ENCODE measurements at places on chromosomes 7 and 10.

DNA sequence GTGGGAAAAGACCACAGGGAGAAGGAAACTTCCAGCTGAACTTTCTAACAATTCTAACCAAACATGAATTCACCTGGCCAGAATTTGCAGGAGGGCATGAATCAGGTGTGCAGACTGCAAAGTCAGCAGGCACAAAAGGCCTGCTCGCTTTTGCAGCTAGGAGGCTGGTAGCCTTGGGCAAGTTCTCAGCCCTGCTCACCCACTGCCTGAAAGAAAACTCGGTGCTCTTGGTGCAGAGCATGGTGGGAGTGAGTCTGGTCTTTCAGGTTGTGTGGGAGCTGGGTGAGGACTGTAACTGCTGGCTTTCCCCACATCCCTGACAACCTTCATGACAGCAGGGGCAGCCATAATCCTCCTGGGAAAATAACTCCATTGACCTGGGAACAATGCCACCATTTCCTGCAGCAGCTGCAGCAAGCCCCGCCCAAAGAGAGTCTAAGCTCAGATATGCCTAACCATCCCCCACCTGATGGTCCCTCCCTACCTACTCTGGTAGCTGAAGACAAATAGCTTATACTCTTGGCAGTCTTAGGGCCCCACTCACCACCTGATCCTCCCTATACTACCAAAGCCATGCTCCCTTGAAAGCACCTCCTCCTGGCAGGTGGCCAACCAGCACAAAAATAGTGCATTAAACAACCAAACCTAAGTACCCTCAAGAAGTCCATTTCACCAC, 31.6 kb downstream of the ZNF117 start:
- DNase-seq, result no peak

DNA sequence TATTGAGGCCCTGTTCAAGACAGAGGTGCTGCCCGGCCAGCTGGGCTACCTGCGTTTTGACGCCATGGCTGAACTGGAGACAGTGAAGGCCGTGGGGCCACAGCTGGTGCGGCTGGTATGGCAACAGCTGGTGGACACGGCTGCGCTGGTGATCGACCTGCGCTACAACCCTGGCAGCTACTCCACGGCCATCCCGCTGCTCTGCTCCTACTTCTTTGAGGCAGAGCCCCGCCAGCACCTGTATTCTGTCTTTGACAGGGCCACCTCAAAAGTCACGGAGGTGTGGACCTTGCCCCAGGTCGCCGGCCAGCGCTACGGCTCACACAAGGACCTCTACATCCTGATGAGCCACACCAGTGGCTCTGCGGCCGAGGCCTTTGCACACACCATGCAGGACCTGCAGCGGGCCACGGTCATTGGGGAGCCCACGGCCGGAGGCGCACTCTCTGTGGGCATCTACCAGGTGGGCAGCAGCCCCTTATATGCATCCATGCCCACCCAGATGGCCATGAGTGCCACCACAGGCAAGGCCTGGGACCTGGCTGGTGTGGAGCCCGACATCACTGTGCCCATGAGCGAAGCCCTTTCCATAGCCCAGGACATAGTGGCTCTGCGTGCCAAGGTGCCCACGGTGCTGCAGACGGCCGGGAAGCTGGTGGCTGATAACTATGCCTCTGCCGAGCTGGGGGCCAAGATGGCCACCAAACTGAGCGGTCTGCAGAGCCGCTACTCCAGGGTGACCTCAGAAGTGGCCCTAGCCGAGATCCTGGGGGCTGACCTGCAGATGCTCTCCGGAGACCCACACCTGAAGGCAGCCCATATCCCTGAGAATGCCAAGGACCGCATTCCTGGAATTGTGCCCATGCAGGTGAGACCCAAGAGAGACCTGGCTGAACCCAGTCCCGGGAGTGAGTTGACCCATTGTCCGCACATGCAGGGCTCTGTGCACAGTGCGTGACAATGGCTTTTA, 2.8 kb downstream of the RBP3 start:
- no peak for DNase-seq

GRCh38 chr7:94240902-94241301, 153.8 kb upstream of the COL1A2 start:
- no peak for DNase-seq

GRCh38 chr7:15685358-15686294, 857 bp downstream of the MEOX2 start:
- DNase-seq, result no peak

DNA sequence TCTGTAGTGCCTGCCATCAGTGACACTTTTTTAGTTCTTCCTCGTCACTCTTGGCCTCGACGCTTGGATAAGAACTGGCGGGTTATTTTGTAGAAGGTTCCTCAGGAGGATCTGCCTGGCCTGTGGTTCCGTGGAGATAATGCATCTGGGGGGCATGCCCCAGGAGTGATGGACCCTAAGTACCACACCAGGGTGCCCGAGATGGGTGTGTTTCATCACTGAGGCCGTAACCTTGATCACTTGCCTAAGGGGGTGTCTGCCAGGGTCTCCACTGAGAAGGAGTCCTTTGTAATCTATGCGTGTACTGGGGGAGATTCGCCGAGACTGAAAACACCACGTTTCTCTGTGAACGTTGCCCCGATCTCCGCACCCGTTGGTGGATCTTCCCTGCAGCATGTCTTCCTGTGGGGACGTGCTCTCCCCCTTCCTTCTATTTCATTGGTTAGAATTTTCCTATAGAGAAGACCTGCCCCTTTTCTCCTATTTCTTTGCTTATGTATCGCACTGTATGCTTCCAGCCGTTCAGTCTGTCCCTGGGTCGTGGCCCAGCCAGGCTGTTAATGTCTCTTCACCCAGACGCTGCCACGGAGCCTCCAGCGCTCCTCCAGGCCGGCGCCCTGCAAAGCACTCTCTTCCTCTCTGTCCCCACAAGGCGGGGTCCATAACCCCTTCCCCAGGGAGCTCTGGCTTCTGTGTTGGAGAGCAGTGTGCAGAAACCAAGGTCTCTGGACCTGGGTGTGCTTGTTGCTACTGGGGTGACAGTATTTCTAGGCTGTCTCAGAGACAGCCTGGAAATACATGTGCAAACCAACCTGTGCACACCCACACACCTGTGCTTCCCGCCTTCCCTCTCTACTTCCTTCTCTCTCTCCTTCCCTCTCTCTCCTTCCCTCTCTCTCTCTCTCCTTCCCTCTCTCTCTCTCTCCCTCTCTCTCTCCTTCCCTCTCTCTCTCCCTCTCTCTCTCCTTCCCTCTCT, 14.4 kb upstream of the DPYSL4 start:
- no peak for DNase-seq

DNA sequence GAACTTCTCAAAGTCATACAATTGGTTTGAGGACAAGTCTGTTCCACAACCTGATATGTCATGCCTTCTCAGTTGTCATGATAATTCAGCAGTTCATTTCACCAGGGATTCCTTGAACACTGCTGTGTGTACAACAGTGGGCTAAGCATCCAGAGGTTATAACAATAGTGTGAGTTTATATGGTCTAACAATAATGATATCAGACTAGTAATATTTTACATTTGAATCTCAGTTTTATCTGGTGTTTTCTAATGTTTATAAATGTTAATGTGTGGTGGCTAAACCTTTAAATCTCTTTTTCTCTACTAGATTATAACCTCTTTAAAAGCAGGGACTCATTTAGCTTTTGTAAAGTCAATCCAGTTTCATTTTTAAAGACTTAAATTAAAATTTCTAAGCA, 48.7 kb downstream of the BTRC start:
- DNase-seq, result no peak

DNA sequence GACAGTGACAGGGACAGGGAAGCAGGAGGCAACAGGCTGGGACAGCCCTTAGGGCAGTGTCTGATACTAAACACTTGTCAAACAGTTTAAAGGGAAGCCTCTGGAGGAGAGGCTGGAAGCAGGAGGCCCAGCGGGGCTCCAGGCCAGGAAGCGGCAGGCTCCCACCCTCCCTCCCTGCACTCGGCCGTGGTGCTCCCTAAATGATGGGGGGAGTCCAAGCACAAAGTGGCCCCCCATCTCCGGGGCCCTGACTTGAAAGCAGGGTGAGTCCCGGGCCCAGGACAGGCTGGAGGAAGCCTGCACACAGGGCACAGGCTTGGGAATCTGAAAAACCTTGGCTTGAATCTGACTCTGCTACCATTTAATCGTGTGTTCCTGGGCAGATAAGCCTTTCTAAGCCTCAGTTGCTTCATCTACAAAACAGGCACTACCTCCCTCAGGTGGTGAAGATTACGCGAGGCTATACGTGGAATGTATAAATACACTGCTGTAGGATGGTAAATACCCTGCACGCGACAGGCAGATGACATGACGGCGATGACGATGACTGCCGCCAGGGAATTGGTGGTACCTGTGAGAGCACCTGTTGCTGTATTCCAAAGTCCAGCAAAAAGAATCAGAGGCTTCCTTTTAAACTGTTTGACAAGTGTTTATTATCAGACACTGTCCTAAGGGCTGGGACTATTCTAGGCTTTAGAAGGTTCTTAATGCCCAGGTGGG, 34.1 kb downstream of the GBX1 start:
- no peak for DNase-seq

- no peak for DNase-seq
Measured at GRCh38 chr7:28417321-28417940, 5.1 kb downstream of the CREB5 start.

GRCh38 chr7:135362871-135363270, 129.2 kb downstream of the STRA8 start:
- no peak for DNase-seq

DNA sequence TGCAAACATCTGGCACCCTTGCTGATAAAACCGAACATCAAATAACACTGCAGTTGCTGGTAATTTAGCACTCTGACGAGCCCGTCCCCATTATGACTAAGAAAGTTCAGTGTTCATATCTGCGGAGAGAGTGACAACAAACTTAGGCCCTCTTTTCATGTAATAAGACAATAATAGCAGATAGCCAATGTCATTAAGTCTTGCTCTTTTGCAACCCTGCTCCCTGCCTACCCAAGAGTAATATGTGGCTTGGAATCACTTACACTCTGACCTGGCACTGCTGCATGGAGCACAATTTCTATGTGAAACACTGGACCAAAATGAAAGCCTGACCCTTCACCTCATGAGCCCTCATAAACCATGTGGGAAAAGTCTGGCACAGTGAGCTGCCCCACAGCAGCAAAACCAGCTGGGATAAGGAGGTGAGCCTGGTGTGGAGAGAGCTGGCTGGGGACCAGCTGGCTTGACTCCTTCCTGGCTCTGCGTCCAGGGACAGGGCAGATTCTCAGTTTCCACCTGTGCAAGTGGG, 86.5 kb downstream of the HIPK2 start:
- DNase-seq, result no peak

GRCh38 chr7:44733708-44734481, 14.8 kb upstream of the ZMIZ2 start:
- DNase-seq, result no peak

DNA sequence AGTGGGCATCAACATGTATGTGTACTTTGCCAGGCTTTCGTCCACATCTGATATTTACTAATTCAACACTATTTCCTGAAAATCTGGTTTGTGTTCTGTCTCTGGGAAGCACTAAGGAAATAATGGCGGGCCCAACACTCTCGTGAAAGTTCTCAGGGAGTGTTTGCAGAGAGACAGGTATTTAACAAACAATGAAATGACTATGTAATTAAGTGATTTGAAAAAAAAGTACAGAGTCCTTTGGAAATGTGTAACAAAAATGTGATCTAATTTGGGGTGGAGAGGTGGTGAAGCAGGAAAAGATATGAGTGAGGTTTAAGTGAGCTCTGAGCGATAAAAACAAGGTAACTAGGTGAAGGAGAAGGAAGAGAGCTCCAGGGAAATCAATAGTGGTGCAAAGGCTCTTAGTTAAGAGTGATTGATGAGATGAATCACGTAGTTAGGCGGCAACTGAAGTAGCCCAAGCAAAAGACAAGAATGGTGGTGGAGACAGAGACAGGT, 95.3 kb upstream of the DNAJB12 start:
- DNase-seq, result no peak

GRCh38 chr10:75547391-75548298, 116.2 kb downstream of the LRMDA start:
- no peak for DNase-seq

DNA sequence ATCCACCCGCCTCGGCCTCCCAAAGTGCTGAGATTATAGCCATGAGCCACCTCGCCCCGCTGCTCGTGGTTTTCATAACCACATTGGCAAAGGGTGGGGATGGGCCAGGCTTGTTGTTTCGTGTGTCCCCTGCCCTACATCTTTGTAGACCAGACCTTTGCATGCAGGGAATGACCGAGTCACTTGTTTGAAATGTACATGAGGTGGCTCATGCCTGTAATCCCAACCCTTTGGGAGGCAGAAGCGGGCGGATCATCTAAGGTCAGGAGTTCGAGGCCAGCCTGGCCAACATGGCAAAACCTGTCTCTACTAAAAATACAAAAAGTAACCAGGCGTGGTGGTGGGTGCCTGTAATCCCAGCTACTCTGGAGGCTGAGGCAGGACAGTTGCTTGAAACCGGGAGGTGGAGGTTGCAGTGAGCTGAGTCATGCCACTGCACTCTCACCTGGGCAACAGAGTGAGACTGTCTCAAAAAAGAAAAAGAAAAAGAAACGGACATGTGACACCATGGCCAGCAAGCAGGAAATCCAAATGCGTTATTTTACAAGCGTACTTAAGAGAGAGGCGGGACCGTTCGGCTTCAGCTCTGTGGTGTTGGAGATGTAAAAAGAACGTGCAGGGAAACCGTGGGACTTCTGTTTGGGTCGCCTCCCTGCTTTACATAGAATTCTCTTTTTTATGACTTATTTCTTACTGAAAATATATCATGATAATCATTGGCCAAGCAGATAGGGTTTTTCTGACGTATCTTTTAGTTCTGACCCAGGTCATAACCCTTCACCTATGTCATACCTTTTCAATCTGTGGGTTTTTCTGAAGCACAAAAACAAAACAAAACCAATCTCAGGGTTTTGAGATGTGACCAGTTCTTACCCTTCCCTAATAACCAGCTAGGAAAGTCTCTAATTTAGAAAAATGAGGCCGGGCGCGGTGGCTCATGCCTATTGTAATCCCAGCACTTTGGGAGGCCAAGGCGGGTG, 45.1 kb downstream of the WIPI2 start:
- no peak for DNase-seq

DNA sequence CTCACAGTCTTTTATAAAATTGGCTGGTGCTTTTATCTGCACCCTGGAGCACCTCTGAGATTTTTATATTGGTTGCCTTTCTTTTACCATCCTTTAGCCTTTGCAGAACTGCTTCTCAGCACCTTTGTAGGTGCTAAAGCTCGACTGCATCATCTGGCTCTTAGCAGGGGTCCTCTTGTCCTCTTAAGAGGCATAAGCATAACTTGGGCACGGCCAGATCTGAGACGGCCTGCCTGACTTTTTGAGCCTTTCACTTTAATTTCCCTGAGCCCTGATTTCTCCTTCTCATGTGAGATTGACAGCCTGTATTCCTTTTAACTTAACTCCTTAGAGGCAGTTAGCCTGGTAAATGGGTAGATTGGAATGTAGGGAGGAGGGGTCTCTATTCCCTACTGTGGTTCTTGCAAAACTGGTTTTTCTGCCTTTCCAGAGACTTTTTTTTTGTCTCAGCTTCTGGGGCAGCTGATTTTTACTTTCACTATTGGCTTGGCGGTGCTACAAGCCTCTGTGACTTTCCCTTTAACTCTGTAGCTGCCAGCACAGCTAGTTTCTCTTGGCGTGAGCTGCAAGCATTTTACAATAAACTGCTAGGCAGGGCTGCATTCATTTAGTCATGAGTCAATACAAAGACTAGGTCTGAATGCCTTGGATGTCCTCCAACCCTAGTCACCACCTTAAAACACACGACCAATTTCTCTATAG, 24.0 kb downstream of the ZPBP start:
- no peak for DNase-seq

- DNase-seq, result no peak
Measured at GRCh38 chr10:100182281-100182680, 3.5 kb downstream of the ERLIN1 start.

GRCh38 chr10:12050528-12050927, 7.9 kb upstream of the UPF2 start:
- no peak for DNase-seq

Measured in stimulated activated naive CD8-positive, alpha-beta T cell treated with anti-CD3 and anti-CD28 coated beads, Interleukin-15, Interleukin-2, amounts not matched to agents 100 U/mL and 50 U/mL, for 24 hours (primary cell).